ENCODE measurements at places on chromosomes 2 and 18.

- DNase-seq, result no peak
These were observed 519.5 kb downstream of the PIK3C3 start for GRCh38 chr18:42474577-42474976.

- DNase-seq, result no peak
These were observed 202.3 kb downstream of the MREG start for GRCh38 chr2:215811003-215811402.

GRCh38 chr2:16525265-16525887 lies 140.3 kb downstream of the CYRIA start:
- DNase-seq, result no peak

DNA sequence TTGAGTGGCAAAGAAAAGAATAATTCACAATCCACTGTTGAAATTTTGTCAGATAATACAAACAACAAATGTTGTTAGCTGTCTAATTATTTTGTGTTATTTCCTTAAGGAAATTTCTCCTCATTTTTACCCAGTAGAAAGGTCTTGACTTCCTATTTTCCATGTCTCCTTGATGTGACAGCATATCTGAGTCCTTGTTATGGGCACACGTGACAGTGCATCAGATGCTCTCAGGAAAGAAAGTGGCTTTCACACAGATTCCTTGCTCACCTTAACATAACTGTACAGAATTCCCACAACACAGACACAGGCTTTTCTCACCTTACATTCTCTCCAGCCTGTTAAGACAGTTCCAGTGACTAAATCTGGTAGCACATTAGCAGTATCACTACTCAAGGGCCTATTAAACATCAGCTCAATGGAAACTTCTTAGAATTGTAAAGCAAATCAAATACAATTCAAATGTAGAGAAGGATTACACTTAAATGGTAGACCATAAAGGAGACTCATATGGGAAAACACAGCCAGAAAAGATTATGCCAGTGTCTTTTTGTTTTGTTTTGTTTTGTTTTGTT lies 30.2 kb upstream of the GPR55 start:
- no peak for DNase-seq

DNA sequence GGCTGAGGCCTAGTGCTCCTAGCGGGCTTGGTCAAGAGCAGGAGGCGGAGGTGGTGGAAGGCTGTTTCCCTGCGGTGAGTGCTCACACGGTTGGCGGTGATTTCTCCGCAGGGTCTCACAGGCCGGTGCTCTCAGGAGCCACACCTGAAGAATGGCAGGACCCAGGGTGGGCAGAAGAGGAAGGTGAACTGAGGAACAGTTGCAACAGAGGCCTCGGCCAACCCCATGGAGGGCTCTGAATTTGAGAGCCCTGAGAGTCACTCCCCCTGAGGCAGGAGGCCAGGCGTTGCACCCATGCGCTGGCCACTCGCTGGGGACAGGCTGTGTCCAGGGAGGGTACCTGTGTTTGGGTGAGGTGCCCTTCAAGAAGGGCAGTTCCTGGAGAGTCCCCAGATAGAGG lies 35.3 kb upstream of the ZNF516 start:
- no peak for DNase-seq

DNA sequence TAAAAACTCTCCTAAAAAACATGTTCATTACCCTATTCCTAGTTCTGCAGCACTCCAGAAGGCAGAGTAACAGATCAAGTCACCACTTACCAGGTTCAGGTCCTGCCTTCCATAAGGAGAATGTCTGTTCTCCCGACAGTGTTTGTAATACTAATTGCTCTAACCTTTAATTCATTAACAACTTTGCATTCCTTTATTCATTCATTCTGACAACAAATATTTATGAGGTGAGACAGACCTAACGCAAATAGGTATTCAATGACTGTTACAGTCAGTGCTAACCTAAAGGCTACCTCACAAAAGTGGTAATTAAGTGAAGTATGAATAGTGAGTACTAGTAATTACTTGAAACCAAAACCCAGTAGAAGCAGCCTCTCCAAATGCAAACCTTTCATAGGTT lies 224.0 kb downstream of the AFF3 start:
- DNase-seq, result no peak

Measured in cortex of kidney (tissue), 1 donor.